Left lobe of liver (tissue), 2 donors: ENCODE measurements at places on chromosomes 4 and X.
A peak's percentile ranks its signal among the peaks of the same experiment; 100 is the strongest.

GRCh38 chrX:13742397-13743176, 8.0 kb downstream of the OFD1 start:
- DNase-seq: no peak

- no peak for DNase-seq
Measured at GRCh38 chr4:137083571-137084135, 448.6 kb downstream of the PCDH18 start.

DNA sequence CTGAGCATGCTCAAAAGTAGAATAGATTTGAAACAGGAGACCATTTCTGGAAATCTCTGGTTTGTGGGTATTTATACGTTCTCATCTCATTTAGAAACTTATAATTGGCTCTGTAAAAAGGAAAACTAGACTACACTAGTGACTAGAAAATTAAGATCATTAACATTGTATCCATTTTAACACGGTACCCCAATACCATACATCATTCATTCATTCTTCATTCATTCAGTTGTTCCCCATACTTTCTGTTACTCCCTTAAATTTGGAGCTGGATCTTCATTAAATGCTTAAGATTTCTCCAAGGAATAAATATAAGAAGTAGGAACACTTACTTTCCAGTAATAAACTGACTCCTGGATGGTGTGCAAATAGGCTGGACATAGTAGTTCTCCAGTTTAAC, 1.3 kb downstream of the ARSJ start:
- DNase-seq: no peak

GRCh38 chrX:49184294-49185281, 1.6 kb downstream of the PRICKLE3 start:
- peak; percentile 64 for DNase-seq

- no peak for DNase-seq
Measured at GRCh38 chr4:154741922-154742850, 1.6 kb upstream of the LRAT start.

DNA sequence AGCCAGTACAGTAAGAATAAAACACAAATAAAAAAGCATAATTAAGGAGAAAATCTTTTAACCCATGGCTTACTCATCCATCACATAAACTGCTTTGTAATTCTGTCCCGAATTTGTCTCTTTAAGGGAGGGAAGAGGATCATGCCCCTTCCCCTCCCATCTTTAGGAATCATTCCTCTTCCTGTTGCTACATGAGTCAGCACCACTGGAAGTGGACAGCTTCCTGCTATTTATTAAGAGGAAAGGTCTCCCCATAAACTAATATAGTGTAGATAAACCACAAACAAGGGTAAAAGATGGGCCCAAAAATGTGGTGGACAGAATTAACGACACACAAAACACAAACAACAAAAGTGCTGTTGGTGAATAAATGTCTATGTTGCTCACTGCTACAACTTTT, 75.8 kb downstream of the PPP3CA start:
- no peak for DNase-seq

DNA sequence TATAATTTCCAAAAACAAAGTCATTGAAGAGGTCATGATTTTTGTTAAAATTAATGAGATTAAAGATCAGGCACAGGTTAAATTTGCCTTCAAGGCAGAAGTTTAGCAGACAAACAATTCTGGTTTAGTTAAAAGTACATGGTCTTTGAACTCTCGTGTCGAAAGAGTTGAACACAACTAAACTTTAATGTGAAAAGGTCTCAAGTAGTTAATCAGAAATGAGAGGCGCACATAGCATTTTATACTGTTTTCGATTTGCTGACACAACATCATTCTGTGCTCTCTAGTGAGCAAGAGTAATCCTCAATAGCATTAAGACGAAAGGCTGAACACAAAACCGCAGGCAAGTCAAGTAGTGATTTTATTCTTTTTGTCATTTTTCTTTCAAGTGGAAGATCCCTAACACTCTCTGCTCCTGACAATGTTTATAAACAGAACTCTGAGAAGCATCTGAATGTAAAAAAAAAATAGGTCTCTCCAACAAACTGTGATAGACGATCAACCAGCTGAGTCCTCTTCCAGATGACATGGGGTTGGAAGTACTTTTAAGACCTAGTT, 49.8 kb downstream of the SH3RF1 start:
- DNase-seq: no peak

DNA sequence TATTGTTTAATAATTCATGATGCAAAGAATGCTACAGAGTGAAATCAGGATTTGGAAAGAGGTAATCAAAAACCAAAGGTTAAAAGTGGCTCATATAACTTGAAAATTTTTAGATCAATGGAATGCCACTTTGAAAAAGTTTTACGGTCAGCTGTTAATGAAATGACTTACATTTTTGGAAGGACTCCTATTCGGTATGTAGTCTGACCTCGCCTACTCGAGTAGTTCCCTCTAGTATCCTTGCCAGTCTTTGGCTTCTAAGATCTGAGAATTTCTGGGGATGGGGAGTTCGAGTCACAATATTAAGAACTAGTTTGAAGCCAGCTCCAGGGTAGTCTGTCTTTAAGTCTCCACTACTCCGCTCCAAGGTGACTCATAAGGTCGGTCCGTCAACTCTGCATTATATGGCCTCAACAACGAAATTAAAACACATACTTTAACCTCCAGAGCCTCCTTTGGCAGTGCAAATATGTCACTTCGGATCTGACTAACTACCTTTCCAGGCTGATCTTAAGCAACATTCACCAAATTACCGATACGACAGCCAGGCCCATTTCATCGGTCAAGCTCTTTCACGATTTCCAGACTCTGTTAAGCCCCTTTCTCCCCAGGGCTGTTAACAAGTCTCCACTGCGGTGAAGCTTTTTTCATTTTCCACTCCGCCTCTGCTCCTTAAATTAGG, 733 bp upstream of the NAA15 start:
- DNase-seq: no peak

GRCh38 chrX:13074297-13075262, 30.2 kb upstream of the FAM9C start:
- no peak for DNase-seq

DNA sequence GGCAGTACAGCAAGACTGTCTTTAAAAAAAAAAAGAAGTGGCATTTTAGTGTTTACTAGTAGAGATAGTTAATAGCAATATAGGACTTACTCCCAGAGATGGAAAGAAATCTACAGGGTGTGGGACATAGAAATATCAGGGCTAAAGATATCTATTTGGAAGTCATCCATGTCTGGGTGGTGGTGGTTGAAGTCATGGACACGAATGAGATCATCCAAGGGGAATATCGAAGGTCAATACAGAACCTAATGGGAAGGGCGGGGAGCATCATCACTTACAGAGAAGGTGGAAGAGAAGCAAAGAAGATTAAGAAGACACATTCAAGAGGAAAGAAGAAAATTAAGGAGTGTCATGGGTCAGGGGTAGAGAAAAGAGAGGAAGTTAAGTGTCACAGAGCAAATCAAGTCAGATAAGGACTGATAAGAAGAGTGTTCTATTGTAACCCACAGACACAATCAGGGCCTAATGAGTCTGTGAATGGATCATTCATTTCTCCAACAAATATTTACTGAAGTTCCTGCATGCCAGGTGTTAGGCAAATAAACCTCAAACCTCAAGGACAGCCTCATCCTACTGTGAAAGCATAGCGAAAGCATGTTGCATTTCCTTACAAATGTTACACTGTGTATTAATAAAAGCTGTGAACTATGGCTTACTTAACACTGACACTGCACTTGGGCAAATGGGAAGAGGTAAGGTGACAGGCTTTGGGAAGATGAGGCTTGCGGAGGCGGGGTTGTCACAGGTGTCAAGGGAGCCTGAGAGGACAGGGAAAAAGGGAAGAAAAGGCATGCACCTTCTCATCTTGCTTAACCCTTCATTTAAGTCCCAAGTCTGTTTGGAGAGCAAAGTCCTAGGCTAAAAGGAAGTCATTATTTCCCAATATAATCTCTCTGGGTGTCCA, 65.3 kb downstream of the ELOVL6 start:
- no peak for DNase-seq

- no peak for DNase-seq
Measured at GRCh38 chr4:21795091-21795490, 153.5 kb downstream of the KCNIP4 start.

GRCh38 chr4:104966349-104967033, 180.2 kb upstream of the TET2 start:
- DNase-seq: no peak

DNA sequence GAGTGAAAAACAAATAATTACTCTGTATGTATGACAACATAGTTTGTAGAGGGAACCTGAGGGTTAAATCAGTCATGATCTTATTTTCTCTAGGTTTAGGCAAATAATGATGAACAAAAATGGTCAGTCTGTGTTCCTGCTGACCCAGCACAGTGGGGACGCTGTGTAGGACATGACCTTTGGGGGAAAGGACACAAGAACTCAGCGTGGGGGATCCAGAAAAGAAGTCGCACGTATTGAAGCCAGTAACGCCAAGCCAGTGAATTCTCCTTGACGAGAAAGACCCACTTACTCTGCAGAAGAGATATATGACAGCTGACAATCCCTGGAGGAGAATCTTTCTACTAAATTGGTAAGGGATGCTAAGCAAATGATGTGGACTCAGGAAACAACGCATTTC, 36.6 kb downstream of the HELT start:
- DNase-seq: no peak

DNA sequence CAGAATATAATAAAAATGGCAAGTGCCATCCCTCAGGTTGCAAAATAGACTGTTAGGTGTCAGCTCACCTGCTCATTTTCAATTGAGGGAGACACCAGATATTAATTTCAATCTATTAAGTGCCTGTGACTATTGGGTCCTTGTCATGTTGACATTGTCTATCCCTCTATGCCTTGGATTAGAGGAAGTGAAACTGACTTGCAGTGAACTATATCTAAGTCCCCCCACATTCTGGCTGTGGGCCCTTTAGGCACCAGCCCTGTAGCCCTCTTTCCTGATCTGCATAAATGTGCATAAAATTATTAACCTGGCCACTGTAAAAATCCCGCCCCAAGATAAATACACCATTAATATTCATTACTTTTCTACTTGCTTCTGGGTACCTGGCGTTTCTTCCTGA, 293.0 kb upstream of the CLNK start:
- no peak for DNase-seq

GRCh38 chr4:87366521-87367162, 24.3 kb downstream of the HSD17B11 start:
- no peak for DNase-seq
